ENCODE measurements at places on chromosomes 1 and 21.

DNA sequence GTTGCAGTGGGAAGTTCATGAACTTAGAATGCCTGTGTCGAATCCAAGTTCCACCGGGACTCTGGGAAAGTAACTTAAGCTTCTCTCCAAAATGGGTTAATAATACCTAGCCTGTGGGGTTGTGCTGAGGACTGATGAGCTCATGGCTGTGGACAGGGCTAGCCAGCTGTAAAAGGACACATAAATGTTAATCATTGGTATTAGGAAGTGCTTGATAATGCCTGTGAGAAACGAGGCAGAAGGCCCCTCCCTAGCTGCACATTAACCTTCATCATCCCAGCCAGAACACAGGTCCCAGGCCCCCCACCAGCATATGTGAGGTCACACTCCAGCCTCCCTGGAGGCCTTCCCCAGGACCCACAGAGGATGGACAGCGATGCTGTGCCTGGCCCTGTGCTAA is 789 bp upstream of the GJB4 start:
- no peak for DNase-seq

DNA sequence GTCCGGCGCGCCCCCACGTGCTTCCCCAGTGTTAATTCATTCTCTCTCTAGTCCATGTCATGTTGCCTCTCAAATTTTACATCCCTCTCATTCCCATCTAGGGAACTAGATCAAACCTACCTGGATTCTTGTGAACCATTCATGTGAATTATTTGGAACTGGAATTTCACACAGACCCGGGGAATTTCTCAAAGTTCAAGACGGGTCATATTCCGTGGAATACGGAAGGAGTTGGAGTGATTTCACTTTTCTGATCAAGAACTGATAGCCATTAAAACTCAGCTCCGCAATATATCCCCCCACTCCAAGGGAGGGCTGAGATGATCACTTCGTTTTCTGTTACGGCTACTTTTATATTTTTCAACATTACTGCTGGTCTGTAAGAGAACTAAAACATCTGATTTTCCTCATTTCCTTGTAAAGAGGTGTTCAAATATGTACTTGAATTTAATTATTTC is 1.0 kb upstream of the ENO1 start:
- DNase-seq: no peak

DNA sequence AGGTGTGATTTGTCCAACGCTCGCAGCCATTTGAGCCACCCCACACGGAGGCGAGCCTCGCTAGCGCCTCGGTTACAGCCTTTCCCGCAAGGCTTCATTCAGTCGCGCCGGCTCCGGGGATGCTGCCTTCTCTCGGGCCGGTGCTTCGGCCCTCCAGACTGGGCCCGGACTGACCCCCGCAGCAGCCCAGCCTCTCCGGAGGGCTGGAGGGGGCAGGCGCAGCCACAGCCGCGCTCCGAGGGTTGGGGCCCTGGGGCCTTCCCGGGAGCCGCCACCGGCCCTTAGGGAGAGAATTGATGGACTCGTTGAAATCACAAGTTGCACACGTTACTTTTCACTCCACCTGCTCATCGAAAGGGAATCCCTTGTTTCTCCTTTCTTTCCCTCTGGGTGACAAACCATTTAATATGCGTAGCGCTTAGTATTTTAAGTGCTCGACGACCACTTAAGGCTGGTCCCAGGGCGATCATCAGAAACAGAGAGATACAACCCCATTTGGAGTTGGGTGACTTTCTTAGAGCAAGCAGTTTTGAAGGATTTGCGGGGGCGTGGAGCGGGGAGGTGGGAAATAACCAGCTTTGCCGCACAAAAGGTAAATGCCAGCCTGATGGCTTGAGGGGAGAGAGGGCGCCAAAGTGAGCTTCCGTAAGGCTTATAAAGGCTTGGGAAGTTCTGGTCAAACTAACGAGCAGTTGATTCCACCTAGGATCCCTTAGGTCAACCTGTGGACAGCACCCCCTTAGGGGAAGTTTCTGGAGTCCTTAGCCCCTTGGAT is 24.6 kb upstream of the ENAH start:
- no peak for DNase-seq

GRCh38 chr1:213622365-213623063 is 365.3 kb upstream of the PROX1 start:
- DNase-seq: no peak

GRCh38 chr21:35197992-35198431 is 148.9 kb upstream of the RUNX1 start:
- DNase-seq: no peak

DNA sequence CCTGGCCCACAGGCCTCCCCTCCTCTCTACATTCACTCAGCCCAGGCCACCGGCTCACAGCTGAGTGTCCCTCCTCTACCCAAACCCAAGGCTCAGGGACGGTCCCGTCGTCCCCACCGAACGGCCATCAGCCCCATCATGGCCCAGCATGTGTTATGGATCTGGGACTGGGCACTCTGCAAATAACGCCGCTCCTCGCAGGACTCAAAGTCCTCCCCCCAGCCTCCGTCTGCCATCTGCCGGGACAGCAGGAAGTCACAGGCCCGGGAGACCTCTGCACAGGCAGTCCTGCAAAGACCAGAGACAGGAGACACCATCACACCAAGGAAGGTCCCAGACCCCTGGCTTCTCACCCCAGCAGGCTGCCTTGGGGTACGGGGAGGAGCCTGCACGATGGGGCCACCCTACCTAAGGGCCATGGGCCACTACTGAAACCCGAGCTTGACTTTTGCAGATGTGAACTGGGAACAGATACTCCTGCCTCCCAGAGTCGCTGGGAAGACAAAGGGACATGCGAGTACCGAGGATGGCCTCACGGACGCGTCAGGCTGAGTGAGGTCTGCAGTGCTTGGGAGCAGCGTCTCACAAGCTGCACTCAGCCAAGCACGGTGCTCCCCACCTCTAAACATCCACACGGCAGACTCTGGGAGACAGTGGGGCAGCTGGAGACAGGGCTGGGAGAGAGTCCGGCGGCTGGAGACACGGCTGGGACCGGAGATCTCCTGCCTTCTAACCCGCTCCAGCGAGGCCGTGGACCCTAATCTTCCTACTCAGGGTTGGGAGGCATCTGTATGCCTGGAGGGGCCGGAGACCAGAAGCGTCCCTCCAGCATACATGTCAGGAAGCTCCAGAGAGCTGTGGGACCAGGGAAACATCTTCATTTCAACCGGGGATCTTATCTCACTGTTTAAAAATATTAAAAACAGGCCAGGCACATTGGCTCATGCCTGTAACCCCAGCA is 10.4 kb upstream of the SPATC1L start:
- no peak for DNase-seq

- no peak for DNase-seq
These were observed 29.0 kb downstream of the SSBP3 start for GRCh38 chr1:54377040-54377691.

DNA sequence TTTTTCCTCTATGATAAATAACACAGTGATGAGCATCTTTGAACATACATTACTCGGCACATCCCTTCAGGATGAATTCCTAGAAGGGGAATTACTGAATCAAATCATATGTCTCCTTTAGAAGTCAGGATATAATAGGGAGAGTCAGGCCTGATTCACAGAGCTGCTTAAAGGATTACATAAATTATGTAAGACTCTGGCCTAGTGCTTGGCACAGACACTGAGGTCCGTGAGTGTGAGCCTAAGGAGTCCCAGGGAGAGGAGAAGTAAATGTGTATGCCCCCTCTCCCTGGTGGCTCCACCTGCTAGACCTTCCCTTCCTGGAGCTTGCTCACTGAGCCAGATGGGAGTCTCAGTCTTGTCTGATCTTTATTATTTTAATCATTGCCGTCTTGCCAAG is 8.6 kb upstream of the FOXE3 start:
- no peak for DNase-seq

DNA sequence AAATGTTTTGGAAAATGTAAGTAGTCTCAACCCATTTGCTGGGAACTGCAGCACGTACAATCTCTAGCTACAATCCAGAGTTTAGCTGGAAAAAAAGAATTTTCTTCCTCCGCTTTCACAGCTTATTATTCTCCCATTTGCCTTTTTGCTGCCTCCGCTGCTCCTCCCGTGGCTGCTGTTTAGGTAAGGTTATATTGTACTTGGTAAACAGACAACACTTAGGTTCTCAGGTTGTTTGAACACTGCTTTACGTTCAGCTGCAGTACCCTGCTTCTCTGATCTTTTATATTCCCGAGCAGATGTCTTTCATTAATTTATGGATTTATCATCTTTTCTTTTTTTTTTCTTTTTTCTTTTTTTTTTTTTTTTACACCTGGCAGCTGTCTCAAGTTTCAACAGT is 14.3 kb downstream of the PROX1 start:
- no peak for DNase-seq

- DNase-seq: no peak
These were observed 26.7 kb upstream of the NGF start for GRCh38 chr1:115364780-115365155.

- no peak for DNase-seq
These were observed 348.3 kb downstream of the AJAP1 start for GRCh38 chr1:5002676-5003075.

- DNase-seq: no peak
These were observed 853.8 kb downstream of the USP25 start for GRCh38 chr21:16583556-16583955.

DNA sequence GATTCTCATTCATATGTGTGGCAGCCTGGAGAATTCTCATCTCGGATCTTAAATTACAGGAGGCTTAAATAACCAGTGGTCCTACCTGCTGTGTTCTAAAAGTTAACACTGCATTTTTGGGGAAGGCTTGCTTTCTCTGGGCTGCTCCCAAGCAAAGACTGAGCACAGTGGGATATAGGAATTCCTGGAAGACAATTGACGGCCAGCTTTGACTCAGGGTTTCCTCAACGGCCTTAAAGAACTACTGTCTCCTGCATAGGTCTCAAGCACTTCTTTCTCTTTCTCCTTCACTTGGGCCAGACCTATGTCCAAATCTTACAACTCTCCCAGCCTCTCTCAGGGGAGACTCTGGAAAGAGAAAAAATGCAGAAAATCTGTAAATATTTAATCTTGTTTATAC is 1.0 kb upstream of the KRTAP13-3 start:
- DNase-seq: no peak

- DNase-seq: no peak
These were observed 44.2 kb downstream of the RAB3B start for GRCh38 chr1:51946300-51946699.

DNA sequence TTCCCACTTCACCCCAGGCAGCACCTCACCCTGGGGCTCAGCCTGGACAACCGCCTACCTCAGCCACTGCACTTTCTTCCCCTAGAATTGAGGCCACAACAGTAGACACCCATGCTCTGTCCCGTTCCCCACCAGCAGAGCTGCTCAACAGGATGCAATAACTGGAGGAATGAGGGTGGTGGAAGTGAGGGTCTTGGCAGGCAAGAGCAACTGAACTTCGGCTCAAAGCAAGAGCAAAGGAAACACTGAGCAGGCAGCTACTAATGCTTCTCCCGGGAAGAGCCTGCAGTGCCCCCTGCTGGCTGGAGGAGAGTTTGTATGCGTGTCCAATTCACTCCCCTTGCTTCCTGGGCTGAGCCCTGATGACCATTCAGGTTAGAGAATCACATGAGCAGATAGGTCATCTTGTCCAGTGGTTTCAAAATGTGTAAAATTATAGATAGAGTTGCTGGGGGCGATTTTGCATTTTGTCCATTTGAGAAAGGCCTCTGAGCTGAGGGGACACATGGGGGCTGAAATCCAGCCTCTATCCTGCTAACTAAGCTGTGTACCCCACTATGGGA is 13.9 kb downstream of the NT5C1A start:
- peak; percentile 47 for DNase-seq

All from GM12891 (cell line).